ENCODE measurements at places on chromosomes 13 and 19.

GRCh38 chr19:50718255-50719118 is 1.1 kb downstream of the SHANK1 start:
- no peak for DNase-seq

DNA sequence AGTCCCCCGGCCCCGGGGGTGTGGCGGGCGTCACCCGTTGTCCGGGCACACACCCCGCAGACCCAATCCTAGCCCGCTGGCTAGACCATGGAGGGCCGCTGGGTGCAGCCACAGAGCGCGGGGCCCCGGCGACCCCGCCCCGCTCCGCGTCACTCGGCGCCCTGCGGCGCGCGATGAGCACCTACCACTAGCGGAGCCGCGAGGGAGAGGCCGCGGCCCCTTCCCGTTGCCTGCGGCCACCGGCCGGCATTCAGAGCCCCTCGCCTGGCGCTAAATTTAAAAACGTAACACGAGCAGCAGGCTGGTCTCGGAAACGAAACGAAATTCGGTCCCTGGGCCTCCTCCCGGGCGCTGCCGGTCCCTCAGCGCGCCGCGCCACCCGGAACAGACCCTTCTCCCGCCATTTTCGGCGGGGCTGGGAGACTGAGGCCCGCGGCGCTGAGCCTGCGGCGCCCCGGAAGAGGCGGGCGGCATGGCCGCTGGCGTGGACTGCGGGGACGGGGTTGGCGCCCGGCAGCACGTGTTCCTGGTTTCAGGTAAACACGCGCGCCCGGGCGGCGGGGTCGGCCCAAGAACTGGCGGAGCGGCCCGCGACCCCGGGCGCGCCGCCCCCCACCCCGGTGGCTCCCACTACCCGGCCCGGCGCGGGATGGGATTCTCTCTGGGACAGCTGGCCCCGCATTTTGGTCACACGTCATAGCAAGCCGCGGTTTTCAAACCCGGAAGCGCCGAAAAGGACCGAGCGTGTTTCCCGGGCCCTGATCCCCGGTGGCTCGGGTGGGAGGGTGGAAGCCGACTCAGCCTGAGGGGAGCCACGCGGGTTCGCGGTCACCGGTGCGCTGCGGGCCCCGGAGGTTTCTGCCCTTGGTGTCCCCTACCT is at the start of gene RNASEH2B:
TSS of gene RNASEH2B (plus strand) at position 187 of the 880 bp plus-strand sequence. CDS start at position 473, 286 bp downstream.
- peak; percentile 54 for DNase-seq

GRCh38 chr13:28494504-28494777 is 487 bp downstream of the FLT1 start:
- DNase-seq = no peak

GRCh38 chr13:93851236-93851635 is 624.6 kb downstream of the GPC6 start:
- DNase-seq = no peak
